Ureter (tissue), 1 donor: ENCODE measurements at places on chromosomes 7 and 10. TPM values are rescaled to one million over a fixed set of nuclear protein-coding genes. Genes with fewer than 3 reads are reported as not detected.

- peak; percentile 45 for DNase-seq
Measured at GRCh38 chr7:122143376-122143750, 686 bp downstream of the AASS start.

- DNase-seq, result no peak
Measured at GRCh38 chr10:3203016-3203811, 30.6 kb upstream of the PITRM1 start.

AMPH gene
- total RNA-seq, result 2.1 TPM

- DNase-seq, result no peak
Measured at GRCh38 chr10:6017781-6018354, 40.5 kb upstream of the IL15RA start.

GRCh38 chr7:27423290-27423689 is 180.7 kb downstream of the EVX1 start:
- DNase-seq, result peak; percentile 48

INTS1 gene
- 97.5 TPM for total RNA-seq

- no peak for DNase-seq
Measured at GRCh38 chr7:111409714-111410422, 152.4 kb downstream of the IMMP2L start.

DNA sequence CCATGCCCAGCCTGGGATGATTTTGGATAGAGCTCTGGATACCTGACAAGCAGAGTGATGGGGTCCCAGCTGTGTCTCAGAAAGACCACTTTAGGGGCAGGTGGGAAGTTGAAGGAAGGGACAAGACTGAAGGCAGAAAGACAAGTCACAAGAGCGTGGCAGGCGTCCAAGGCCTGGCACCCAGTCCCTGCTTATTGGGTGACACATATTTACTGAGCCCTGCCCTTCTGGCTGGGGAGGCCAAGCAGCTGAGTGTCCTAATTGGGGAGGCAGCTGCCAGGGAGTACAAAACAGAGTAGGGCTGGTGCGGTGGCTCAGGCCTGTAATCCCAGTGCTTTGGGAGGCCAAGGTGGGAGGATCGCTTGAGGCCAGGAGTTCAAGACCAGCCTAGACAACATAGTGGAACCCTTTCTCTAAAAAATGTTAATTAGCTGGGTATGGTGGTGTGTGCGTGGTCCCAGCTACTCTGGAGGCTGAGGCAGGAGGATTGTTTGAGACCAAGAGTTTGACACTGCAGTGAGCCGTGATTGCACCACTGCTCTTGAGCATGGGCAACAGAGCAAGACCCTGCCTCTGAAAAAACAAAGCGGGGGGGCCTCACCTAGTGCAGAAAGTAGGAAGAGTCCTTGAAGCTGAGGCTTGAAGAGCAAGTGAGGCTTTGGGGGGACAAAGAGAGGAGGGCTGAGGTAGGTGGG is 53.0 kb upstream of the GTF2I start:
- DNase-seq, result peak; percentile 67

GRCh38 chr10:86443936-86444335 is 77.3 kb upstream of the GRID1 start:
- DNase-seq, result no peak

DNA sequence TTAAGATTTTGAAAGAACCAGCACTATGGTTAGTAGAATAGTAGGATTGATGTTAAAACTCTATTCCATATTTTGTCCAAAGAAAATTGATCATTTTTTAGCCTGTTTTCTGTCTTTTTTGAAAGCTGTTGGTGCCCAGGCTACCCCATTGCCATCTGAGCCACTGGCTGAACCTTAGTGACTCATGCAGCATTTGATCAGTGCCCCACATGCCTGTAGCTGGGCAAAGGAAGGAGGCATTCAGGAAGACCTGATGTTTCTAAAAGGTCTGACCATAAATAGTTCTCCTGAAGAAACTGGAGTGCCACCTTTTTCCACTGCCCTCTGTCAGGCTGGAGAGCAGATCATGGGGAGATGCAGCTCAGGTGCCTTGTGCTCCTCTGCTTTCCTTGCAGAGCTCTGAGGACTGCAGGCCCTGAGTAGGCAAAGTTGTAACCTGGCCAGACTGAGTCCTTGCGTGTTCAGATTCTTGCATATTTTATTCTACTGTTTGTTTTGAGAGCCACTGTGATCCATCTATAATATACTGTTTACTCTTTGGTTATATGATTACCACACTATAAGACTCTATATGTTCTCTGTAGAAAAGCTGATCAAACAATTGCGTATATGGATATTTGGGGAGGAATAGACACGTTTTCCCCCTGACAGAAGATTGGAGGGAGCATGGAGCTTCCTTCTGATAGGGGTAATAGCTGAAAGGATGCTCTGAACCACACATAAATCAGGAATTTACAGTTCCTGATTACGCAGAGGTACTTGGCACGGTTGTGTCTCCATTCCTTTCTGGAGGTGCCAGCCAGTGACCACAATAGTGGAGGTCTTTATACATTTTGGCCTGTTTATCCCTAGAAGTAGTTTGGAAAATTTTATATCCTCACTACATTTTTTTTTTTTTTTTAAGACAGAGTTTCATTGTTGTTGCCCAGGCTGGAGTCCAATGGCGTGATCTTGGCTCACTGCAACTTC is 48.9 kb upstream of the GJD4 start:
- DNase-seq, result no peak

DNA sequence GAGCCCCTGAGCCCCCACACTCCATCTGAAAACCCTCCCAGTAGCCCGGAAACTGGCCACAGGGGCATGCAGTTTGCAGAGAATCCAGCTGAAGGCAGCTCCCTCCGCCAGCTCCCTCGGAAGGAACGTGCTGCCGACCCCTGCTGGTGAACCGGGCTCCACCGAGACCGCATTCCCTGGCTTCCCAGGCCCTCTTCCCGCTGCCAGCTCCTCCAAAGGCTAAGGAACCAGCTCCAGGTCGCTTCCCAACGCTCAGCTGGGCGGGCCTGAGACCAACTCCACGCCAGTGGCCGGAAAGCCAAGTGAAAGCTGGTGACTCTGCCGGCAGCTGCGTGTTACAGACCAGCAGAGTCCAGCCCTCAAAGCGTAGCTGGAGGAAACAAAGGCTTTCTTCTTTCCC is 35.8 kb downstream of the GPER1 start:
- peak; percentile 78 for DNase-seq

GRCh38 chr7:115267503-115267902 is 345.6 kb downstream of the MDFIC start:
- no peak for DNase-seq

ADRA2A gene
- 7.2 TPM for total RNA-seq

GRCh38 chr10:77872151-77872946 is 54.2 kb downstream of the DLG5 start:
- peak; percentile 75 for DNase-seq

DNA sequence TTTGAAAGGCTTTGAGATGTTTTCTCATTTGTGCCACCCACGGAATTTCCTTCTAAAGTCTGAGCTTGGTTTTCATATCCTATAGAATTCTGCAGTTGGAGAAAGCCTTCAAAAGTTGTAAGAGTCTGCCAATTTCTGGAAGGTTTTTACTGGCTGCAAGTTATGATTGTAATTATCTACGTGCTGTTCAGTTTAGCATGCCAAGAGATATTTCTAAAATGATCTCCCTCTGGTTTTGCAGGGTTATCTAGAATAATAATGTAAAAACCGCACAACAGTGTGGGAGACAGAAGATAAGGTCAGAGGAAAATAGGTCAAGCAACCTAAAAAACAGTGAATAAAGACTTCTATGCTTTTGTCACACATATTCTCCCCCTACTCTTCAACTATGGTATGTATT is 69.3 kb downstream of the MTERF1 start:
- no peak for DNase-seq

PPP1R17 gene
- not detected for total RNA-seq

- no peak for DNase-seq
Measured at GRCh38 chr7:128221929-128222403, 19.1 kb upstream of the LEP start.

DNA sequence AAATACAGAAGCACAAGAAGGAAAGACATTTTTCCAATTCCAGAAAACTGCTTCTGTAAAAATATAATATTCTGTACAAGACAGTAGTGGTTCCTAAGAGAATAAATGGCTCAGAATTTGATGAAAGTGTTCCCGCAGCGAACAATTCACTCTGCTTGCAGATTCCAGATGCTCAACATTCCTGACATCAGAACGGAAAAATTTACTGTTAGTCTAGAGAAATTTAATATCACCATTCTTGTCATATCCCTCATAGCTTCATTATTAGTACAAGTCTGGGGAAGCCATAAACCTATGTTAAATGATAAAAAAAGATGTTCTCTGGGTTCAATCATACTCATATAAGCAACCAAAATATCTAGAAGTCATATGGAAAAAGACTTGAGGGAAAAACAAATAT is 83.6 kb downstream of the MPP7 start:
- no peak for DNase-seq

GRCh38 chr7:96182424-96183158 is 139.3 kb downstream of the SLC25A13 start:
- no peak for DNase-seq

ADARB2 gene
- not detected for total RNA-seq

DNA sequence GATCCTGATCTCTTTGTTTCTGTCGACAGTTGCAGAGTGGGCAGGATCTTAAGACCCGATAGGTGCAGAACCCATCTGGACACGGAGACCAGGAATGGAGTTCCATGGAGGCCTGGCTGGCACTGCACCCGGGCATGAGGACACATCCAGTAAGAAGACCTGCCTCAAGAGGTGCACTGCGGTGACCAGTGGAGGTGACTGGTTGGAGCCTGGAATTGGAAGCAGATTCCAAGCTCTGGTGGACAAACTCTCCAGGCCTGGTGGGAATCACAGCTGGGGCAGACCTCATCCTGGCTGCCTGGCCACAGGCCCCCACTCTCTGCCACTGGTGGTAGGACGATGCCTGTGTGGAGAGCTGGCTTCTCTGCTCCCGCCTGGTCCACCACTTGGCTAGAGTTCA is 31.0 kb downstream of the ZNF775 start:
- no peak for DNase-seq

ANKRD2 gene
- total RNA-seq, result 1.1 TPM

DNA sequence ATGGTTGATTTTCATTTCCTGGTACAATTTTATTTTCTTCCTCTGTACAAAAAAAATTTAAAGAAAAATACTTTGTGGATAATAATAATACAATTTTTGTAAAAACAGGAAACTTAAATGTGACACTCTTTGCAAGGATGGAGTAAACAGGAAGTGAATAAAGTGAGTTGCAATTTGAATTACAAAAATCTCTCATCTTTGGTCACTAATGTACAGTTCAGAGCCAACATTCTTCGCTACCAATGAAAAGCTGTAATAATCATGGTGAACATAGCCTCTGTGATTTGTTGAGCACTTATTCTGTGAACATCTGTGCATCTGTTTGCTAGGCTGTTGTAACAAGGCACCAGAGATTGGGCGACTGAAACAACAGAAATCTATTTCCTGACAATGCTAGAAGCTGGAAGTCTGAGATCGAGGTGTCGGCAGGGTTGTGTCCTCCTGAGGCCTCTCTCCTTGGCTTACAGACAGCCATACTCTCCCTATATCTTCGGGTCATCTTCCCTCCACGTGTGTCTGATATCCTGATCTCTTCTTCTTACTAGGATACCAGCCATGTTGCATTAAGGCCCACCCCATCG is 295.3 kb upstream of the KLF6 start:
- DNase-seq, result no peak

MALRD1 gene
- 2.3 TPM for total RNA-seq

DOCK1 gene
- total RNA-seq, result 97.7 TPM

GRCh38 chr10:88187472-88187871 is 324.0 kb downstream of the PTEN start:
- DNase-seq, result no peak

DNA sequence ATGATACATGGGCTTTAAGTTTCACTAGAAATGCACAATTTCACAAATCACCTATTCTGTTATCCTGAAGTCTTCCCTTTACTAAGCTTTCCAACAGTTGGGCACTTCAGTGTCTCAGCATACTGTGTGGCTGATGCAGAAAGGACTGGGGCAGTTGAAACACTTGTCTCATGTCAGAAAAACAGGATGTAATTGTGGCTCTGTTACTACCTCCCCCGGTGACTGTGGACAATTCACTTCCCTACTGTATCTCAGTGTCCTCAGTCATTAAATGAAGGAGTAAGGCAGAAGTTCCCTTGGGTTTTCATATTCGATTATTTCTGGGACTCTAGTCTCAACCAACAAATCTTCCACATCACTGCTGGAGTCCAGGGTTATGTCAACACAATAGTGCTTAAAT is 17.9 kb downstream of the ANKRD22 start:
- DNase-seq, result no peak

GRCh38 chr10:70669015-70669414 is 3.3 kb upstream of the ADAMTS14 start:
- DNase-seq, result no peak

DNA sequence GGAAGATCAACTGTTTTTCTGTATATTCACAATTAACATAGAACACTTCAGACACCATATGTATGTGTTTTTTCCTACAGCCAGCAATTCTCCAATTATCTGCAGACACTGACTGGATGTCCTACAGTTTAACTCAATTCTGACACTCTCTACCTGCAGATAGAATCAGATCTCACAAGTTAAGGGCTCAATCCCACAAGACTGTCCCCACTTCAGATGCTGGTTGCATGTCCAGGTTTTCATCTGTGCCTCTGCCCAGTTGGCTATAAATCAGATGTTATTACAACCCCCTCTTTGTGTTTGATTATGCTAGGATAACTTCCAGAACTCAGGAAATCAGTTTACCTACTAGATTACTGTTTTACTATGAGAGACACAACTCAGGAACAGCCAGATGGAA is 295.9 kb downstream of the TWIST1 start:
- no peak for DNase-seq

SSBP1 gene
- total RNA-seq, result 121 TPM

- DNase-seq, result no peak
Measured at GRCh38 chr10:18658271-18659124, 733 bp upstream of the ARL5B start.

HOXA3 gene
- total RNA-seq, result 16.0 TPM

DNA sequence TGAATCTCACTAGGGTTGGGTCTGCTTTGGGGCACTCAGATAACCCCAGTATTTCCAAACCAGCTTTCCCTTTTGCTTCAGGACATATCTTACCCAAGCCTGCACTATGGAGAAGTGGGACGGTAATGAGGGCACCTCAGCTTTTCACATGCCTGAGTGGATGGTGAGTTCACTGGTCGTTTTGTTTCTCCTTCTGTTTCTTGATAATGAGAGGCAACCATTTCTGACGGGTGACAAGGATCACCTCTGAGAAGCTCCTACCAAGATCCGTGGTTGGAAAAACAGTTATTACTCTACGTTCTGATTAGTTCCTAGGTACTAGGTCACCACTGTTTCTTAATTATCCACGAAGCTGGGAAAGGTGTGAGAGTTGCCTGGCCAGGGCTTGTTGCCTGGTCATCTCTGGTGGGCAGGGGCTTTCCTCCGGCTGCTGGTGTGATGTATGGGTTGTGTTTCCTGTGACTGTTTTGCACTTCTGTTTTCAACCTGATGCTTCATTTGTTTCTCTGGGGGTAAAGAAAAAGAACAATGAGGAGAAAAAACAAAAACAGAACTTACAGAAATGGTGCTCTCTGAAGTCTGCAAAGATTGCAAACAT is 65.7 kb upstream of the STRIP2 start:
- DNase-seq, result no peak

FAM131B gene
- total RNA-seq, result 0.57 TPM

OR2A42 gene
- 0.08 TPM for total RNA-seq
